ENCODE measurements at places on chromosomes 7 and 10.

DNA sequence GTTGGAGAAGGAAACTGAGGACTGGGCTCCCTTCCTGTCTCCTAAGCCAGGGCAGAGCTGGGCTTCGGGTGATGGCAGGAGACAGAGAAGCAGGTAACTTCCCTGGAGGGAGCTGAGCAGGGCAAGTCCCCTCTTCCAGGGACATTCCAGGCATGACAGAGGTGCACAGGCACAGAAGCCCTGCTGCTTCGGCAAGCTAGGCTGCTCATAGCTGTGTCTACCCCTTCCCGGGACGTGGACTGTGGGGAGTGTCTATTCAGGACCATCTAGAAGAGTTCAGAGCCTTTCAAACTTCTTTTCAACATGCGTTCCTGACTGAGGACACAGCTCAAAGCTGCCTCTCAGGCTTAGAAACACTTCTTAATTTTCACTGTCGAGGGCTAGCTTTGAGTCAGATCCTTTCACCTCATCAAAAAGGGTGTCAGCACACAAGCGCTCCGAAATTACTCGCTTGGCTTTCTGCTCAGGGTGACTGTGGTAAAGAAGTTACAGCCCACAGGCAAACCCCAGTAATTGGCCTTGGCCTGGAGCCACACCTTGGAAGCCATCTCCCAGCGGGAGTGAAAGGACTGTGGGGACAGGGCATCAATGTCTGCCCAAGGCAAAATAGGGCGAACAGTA lies 63.7 kb upstream of the STEAP1B start:
- no peak for DNase-seq

DNA sequence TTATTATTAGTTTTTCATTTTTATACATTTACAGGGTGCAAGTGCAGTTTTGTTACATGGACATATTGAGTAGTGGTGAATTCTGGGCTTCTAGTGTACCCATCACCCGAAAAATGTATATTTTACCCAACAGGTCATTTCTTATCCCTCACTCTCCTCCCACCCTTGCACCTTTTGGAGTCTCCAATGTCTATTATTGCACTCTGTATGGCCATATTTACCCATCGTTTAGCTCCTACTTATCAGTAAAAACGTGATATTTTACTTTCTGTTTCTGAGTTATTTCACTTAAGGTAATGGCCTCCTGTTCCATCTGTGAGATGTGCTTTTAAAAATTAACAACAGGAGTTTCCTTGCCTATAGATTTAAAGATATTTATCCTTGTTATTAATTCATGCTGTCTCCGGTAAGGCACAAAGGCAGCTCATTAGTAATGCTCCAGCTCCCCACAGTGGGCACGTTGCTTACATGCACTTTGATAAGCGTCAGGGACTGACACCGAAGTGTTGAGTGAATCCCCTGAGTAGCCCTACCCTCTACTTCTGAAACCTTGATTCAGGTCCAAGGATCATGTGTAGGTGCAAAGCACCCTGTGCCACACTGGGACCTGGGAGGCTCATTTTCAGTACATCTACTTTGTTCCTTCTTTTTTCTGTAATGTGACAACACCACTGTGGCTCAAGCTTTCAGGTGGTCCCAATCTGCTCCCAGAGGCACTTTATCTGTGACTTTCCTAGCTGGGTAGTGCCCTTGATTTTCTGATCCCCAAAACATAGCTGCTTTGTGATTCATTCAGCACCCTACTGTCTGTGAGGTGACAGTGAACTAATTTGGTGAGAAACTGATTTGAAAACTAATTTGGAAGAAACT lies 27.3 kb downstream of the HYAL4 start:
- no peak for DNase-seq

DNA sequence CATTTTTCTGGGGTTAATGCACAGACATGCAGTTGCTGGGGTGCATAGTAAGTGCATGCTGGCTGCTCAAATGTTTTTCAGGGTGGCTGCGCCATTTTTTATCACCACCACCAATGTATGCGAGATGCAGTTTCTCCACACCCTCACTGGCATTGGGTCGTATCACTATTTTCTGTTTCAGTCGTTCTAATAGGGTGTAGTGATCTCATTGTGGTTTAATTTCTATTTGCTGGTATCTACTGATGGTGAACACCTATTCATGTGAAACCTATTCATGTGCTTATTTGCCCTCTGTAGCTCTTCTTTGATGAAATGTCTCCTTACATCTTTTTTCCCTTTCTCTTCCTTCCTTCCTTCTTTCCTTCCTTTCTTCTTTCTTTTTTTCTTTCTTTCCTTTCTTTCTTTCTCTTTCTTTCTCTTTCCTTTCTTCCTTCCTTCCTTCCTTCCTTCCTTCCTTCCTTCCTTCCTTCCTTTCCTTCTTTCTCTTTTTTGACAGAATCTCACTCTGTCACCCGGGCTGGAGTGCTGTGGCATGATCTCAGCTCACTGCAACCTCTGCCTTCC lies 84.3 kb downstream of the ELFN1 start:
- no peak for DNase-seq

GRCh38 chr10:122277526-122278136 lies 6.5 kb downstream of the BTBD16 start:
- DNase-seq: no peak

DNA sequence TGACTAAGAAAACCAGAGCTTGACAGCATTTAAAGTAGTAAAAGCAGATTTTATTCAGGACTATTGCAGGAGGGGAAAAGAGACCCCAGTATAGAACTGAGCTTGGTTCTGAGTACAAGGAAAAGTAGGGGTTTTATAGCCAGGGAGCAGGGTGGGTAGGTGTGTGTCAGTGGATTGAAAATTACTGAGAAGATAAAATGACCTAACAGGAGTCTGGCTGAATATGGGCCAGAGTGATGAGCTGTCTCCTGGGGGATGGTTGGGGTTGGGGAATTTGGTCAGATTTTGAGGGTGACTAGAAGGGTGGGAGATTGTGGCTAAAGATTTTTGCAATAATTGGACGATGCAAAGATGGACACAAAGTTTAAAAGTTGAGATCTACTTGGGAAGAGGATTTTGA lies 114.0 kb downstream of the ST7 start:
- DNase-seq: no peak

DNA sequence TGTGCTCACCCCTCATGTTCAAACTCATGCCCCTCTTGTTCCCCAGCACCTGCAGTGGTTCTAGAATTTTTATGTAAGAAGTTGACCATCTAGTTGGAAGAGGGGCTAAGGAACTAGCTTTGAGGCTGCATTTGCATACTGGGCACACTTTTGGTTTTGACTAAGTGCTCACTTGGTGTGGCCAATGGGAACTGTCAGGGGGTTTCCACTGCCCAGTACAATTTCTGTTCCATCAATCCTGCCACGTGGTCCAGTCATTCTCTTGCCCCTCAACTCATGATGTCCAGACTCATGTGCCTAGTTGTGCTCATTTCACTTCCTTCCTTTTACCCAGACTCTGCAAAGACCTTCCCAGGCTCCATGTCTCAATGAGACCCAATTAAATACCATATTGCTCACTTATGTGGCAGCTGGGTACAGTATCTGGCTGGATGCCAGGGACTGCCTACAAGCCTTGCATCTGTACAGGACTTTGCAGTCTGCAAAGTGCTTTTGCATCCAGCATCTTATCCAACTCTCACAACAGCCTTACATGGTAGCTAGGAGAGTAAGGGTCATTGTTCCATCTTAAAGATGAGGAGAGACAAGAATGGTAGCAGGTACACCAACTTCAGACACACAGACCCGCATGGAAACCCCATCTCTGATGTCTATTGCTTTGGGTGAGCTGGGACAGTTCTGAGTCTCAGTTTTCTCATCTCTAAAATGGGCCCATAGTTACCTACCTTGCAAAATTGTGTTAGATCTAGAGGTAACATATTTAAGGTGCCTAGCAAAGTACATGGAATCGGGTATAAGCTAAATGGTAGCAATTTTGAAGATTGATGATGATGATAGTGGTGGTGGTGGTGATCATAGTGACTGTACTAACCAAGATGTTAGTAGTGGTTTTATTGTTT lies 30.1 kb upstream of the KCNMA1 start:
- DNase-seq: no peak

GRCh38 chr10:3777981-3778691 lies 6.9 kb downstream of the KLF6 start:
- no peak for DNase-seq

GRCh38 chr7:120089968-120090367 lies 183.0 kb upstream of the KCND2 start:
- no peak for DNase-seq

DNA sequence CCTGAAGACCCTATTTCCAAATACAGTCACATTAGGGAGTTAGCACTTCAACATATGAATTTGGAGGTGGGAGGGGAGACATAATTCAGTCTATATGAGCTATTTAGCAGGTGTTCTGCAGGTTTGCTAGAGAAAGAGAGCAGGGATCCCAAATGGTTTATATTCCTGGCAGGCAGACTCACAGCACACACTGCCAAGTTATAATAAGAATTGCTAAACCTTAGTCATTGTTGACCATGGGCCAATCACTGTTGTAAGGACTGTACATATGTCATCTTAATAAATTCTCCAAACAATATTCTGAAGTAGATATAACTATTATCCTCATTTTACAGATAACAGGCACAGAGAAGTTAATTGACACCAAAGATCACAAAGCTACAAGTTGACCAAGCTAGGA lies 1.5 kb upstream of the CCDC3 start:
- no peak for DNase-seq

DNA sequence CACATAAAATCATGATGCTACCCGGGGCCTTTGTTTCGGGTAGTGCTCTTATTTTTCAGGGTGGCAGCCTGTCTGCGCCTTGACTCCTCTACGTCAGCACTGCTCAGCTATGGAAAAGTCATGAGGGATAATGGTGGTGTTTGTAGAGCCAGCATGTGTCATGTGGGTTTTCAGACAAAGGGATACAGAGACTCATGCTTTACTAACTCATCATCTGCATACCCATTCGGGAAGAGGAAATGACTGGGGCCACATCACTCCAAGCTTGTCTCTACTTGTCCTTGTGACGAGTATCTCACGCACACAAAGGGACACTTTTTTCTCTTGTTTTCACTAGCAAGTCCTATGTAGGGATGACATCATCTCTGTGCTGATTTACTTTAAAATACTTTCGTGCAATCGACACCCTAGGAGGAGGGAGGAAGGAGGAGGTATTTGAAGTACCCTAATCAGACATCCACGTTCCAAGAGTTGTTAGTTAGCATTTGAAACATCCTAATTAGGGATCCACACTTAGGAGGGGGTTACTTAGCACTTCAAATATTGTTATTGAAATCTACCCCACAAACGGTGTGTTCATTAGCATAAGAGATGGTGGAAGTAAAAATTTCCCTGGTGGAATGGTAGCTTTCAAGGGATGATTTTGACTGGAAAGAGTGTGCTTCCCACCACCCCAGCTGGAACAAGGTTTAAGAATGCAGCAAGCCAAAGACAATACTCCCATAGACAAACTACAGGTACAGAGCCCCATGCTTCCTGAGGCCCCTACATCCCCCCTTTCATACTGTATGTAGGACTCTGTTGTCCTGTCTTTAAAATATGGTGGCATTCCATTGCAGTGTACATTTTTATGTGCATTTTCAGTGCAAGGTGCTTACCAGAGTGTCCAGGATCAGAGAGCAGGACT lies 52.0 kb downstream of the THNSL1 start:
- no peak for DNase-seq

GRCh38 chr7:24721481-24722001 lies 35.7 kb downstream of the GSDME start:
- no peak for DNase-seq

GRCh38 chr7:50335795-50336754 lies 31.6 kb downstream of the IKZF1 start:
- DNase-seq: peak; percentile 57

DNA sequence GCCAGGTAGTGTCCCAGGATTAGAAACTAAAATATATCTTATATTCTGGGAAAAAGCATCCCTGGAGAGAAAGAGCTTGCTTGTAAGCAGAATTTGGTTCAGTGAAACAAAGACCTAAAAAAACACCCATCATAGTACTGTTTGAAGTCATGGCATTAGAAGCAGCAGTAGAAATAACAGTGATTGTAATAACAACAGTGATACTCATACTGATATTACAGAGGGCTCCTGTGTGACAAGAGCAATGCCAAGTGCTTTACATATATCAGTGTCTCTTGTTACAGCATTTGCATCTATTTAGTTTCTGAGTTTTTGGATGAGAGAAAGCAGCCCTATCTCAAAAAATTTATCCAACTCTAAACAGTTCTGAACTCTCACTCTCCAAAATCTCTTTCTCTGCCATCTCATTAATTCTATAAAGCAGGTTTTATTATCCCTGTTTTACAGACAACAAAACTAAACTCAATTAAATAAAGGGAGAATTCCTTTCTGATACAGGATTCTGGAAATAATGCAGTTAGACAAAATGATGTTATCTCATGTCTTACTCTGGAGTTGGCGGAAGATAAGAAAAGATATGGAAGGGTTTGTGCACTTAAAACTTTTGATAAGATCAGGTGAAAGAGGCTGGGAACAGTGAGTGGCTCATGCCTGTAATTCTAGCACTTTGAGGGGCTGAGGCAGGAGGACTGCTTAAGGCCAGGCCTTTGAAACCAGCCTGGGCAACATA lies 146.5 kb upstream of the AOAH start:
- DNase-seq: no peak

GRCh38 chr7:29987811-29988317 lies 1.7 kb downstream of the SCRN1 start:
- no peak for DNase-seq

GRCh38 chr7:155361346-155361680 lies 63.6 kb downstream of the INSIG1 start:
- DNase-seq: no peak

DNA sequence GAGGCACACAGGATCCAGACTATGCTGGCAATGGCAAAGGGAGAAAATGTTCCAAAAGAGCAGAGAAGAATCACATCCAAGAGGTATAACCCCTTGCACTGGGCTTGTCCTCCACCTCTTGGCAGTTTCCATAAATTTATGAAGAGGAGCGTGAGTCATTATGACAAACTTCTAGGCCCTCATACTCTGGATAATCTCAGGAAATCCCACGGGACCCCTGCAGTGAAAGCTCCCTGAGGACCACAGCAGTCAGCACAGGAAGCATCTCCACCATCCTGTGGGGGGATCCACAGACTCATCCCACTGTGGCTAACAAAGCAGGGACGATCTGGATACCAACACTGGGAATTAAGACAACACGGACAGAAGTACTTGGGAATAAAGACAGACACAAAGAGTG lies 30.3 kb upstream of the GPAM start:
- no peak for DNase-seq

- no peak for DNase-seq
Observed at GRCh38 chr7:94449151-94449725, 54.5 kb downstream of the COL1A2 start.

Data from activated CD4-positive, CD25-positive, alpha-beta regulatory T cell treated with anti-CD3 and anti-CD28 coated beads, Interleukin-2, amount 50 U/mL, for 16 hours (primary cell).